Stimulated activated CD4-positive, alpha-beta T cell treated with anti-CD3 and anti-CD28 coated beads, Interleukin-12 subunit alpha, Interleukin-12 subunit beta, amount 100 ng/mL, for 24 hours (primary cell): ENCODE measurements at places on chromosomes 3 and 15.
A peak's percentile ranks its signal among the peaks of the same experiment; 100 is the strongest.

DNA sequence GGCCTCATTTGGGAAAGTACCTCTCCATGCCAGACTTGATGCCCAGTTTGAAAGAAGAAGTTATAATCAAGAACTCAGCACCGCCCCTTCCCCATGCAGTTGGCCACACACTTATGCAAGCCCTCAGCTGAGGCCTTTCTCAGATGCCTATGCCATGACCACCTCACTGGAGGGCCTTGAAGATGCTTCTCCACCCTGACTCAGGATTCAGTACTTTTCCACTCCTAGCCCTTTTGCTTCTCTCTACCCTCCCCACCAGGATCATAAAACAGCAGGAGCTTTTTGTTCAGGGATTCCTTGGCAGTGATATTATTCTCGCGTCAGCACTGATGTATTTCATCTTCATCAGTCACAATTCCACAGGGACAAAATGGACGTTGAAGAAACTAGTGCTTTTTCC is 313.5 kb downstream of the PYDC2 start:
- no peak for DNase-seq

DNA sequence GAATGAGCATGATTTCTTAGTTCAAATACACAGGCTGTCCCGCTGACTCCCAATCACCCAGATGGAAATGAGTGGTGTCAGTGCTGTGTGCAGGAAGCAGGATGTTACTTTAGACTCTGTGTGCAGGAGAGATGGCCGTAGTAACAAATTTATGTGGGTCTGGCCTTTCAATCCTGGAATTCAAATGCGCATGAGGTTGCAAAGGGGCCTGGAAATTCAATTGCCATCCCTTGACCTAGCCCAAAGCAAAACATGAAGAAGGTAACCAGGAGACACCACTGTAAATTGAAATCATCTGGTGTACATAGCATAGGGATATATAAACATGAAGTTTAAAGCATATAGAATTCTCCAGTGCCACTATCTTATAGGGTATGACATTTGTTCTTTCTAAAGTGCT is 33.2 kb downstream of the GREM1 start:
- no peak for DNase-seq

DNA sequence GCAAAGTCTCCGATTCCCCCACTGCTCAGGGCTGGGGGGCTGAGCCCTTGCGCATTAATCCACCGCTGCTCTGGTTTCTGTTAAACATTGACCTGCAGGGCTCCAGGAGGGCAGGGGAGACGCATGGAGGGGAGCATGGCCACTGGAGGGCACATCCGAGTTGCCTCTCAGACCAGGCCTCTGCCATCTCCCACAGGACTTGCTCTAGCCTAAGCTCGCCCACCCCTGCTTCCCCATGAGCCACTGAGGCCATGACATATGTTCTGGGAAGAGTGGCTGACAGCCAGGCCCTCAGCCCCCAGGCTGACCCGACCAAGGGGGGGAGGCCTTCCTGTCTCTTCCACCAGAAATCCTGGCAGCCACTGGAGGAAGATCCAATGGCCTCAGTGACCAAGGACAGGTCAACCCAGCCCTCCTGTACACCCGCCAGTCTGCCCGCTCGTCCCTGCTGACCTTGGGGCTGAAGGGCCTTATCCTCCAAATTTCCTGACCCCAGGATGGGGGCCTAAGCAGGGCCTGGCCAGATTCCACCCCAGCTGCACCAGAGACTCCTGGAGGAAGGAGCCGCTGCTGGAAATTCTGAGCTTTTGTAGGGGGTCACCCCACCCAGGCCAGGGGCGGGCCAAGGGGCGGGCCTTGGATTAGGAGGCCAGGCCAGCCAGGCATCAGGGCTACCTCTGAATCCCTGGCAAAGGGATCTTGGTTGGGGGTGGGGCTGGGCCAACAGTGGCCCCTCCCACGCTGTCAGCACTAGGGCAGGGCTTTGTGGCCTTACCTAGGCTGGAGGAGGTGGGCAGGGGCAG is at the start of gene HYAL1:
HYAL1 (minus strand) TSS at position 562 of the 803 bp plus-strand sequence. CDS start 618 bp downstream, outside the sequence.
- DNase-seq = no peak

GRCh38 chr3:124333931-124334640 is 342.2 kb upstream of the ROPN1 start:
- DNase-seq = no peak

DNA sequence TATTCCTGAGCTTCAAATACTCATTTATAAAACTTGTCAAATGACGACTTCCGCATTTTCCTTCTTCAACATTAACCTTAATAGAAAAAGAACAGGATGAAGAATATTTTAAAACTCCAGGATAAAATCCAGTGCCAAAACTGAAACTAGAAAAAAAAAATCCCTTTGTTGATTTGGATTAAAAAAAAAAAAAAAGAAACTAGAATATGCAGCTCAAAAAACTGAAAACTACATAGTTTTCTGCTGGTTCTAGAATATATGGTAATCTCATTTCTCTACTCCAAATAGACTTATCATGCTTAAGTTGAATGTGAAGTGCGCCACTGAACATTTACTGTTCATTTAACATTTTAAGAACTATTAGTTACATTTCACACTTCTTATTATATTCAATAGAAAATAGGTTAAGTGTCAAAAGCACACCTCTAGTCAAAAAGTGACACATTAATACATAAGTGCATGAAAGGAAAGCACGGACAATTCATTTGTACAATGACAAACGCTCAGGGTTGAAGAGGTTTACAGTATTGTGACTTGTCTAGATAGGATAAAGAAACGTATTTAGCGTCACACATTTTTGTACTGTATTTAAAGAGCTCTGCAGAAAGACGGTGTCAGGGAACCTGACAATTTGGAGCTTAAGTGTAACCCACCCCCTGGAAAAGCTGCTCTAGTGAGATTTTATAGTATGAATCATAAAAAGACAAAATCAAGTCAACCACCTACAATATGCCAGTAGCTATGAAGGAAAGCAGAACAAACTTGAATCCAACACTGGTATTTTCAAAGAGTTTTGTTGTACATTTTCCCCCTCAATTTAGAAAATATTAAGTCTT is 5.8 kb downstream of the TRA2B start:
- DNase-seq = no peak

GRCh38 chr15:92638291-92638708 is 17.3 kb downstream of the FAM174B start:
- no peak for DNase-seq

- no peak for DNase-seq
These were observed 491.8 kb downstream of the FHIT start for GRCh38 chr3:60759439-60759838.

GRCh38 chr3:29153811-29154210 is 127.1 kb upstream of the RBMS3 start:
- DNase-seq = peak; percentile 15
